Endodermal cell (in vitro differentiated cells): ENCODE measurements at places on chromosomes 3 and 15.

GRCh38 chr3:42772670-42773408 is at the start of gene CCDC13:
Gene CCDC13 (minus strand): TSS chr3:42773253. CDS start chr3:42758345, 14,908 bp downstream.
- DNase-seq: peak; percentile 98

- no peak for DNase-seq
Observed at GRCh38 chr3:17678116-17678741, 64.2 kb downstream of the TBC1D5 start.

DNA sequence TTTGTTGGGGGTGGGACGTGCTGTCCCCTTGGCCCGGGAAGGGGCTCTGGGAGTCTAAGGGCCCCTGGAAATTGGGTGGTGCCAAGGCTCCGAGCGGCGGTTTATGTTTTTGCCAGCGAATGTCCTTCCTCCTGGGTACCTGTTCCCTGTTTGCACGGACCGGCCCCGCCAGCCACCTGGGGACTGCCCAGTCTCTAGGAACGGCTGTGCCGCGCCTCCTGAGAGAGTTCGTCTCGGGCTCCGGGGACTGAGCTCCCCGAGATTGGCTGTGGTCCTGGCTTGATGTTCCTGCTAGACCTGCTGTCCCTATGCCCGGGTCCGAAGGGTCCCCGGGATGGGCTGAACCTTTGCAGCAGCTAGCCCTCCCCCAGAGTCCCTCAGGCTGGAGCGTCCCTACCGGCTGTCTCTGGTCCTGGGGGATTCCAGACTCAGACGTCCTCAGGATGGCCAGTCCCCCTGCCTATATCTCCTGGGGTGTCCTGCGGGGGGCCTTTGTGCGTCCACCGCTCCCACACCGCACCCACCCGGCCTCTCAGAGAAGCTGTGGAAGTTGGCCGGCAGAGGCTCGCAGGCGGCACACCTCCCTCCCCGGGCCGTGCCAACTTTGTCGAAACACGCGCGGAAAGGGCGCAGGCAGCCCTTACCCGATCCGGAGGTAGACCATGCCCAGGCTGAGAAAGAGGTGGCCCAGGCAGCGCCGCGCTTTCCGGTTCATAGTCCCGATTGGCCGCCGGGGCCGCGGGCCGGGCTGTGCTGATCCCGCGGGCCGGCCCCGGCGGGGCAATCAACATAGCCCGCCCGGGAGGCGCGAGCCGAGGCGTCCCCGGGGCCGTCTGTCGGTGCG is 547 bp downstream of the WNT7A start:
- DNase-seq: peak; percentile 86

DNA sequence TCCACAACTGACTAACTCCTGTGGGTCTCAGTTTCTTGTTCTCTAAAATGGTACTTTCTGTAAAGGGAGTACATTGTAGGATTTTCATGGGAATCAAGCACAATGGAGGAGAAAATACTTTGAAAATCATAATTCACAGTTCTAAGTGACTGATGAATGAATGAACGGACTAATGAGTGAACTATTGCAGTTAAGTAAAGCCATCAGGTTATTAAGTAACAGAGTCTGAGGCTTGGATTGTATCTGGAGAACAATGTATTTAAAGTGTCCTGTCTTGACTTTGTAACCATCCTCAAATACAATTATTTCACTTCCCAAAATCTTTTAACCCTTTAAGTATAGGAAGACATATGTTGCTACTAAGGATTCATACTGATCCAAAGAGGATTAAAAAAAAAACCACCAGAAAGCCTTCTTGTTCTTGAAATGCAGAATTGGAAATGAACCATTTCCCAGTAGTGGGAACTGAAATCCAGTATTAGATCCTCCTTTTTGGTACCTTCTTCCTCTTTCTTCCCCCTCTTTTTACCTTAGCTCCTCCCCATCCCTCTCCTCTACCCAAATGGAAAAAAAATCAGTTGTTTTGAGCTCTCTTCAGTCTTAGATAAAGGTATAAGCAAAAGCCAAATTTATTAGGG is 13.2 kb upstream of the BCL6 start:
- DNase-seq: no peak

DNA sequence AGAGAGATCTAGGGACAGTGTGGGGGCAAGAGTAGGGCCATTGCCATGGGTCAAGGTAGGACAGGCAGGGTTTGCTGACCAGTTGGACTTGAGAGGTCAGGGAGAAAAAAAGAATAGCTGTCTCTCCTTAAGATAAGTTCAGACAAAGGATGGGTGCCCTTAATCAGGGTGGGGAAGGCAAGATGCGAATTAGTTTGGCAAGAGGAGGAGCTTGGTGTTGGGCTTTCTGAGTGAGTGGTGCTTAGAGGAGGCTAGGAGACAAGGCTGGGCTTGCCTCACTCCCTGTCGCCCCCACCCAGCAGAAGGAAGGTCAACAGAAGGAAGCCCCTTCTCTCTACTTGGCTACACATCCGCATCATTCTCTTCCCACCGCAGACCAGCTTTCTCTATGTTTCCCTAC is 53.9 kb upstream of the CTDSPL start:
- DNase-seq: no peak

GRCh38 chr15:35505809-35506208 is 40.2 kb downstream of the DPH6 start:
- no peak for DNase-seq
